ENCODE measurements at places on chromosomes 11 and 22. TPM values are rescaled to one million over a fixed set of nuclear protein-coding genes. Genes with fewer than 3 reads are reported as not detected.

- DNase-seq: no peak
Observed at GRCh38 chr11:120352405-120352804, 16.2 kb downstream of the ARHGEF12 start.

OR52I2 gene
- not detected for total RNA-seq

RTN4R gene
- total RNA-seq: 1.4 TPM

DNA sequence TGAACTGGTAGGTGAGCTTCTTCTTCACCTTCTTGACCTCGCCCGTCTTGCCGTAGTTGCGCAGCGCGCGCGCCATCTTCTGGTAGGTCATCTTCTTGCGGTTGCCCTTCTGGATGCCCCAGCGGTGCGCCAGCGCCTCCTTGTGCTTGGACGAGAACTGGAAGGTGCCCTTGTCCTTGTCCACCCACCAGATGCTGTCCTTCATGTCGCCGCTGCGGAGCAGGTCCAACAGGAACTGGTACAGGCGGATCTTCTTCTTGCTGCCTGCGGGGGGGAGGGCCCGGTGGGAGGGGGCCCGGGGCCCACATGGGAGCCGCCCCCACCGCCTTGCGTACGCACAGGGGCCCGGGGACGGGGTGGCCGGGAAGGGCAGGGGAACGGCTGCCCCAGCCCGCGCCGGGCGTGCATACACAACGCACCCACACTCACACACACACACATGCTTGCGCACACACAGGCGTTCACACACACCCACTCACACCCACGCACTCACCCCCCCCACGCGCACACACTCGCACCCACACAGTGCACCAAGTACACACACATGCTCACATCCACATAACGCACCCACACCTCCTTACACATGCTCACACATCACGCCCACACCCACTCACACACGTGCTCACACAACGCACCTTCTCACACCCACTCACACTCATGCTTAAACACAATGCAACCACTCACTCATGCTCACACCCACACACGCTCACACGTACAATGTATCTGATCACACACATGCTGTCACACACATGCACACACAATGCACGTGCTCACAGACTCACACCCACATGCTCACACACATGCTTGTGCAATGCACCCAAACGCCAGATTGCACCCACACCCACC lies 3.0 kb upstream of the MYBPC3 start:
- DNase-seq: no peak

DNA sequence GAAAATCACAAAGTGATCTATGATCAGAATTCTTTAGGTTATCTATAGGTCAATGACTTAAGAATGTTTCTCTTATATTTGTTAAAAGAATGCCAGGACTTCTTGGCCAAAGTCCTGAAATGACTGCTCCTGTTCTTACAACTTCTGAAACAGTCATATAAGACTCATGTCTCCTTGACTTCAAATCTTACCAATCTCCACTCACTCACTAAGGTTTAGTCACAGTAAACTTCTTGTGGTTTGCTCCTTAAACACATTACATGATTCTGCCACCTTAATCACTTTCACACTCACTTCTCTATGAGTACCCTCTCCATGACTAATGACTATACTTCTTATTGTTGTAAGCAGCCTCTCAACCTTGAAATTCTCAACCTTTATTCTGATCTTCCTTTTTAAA lies 648.7 kb upstream of the CCDC179 start:
- no peak for DNase-seq

- DNase-seq: no peak
Observed at GRCh38 chr11:103157542-103157941, 48.3 kb downstream of the DYNC2H1 start.

ADORA2A gene
- total RNA-seq: 44.6 TPM

DNA sequence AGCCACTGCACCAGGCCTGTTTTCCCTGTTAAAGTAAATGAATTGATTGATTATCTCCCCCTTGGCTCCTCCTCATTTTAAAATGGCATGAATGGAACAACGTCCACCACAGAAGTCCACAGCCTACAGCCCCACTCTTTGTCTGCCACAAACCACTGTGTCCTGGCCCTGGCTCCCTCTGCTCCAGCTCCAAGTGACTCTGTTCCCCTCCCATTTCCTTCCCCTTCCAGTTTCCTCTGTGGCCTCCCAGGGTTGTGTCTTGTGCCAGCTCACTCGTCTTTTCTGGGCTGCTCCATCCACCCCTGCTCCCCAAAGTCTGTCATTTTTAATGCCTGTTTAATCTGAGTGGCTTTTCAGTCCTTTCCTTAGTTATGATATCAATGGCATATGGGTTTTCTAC lies 52.4 kb upstream of the CD5 start:
- no peak for DNase-seq

- DNase-seq: peak; percentile 29
Observed at GRCh38 chr11:57566905-57567514, 462 bp downstream of the UBE2L6 start.

GNB1L gene
- total RNA-seq: 26.0 TPM

GRCh38 chr11:26204101-26204500 lies 127.8 kb upstream of the ANO3 start:
- DNase-seq: no peak

DNA sequence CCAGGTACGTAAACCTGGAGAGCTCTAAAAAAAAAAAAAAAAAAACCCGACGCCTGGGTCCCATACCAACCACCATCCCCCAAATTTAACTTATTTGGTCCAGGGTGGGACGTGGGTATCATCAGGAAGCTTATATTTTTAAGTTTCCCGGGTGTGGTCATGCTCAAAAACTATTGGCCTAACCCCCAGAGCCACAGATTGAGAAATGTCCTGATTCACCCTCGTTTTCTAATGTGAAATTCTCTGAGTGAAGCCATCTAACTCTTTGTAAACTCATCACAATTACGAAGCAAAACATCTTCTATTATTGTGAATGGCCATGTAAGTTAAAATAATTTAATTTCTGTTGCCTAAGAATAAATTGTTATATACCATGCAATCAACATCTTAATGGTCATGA lies 29.6 kb downstream of the PAK1 start:
- no peak for DNase-seq

GRCh38 chr11:103673773-103674172 lies 362.7 kb upstream of the DDI1 start:
- no peak for DNase-seq

GRCh38 chr11:122882857-122883645 lies 492 bp downstream of the JHY start:
- DNase-seq: peak; percentile 25

OR5I1 gene
- not detected for total RNA-seq

- DNase-seq: no peak
Observed at GRCh38 chr22:39947220-39948216, 12.7 kb upstream of the TMA7B start.

- DNase-seq: no peak
Observed at GRCh38 chr11:121210445-121211080, 82.0 kb upstream of the SC5D start.

DNA sequence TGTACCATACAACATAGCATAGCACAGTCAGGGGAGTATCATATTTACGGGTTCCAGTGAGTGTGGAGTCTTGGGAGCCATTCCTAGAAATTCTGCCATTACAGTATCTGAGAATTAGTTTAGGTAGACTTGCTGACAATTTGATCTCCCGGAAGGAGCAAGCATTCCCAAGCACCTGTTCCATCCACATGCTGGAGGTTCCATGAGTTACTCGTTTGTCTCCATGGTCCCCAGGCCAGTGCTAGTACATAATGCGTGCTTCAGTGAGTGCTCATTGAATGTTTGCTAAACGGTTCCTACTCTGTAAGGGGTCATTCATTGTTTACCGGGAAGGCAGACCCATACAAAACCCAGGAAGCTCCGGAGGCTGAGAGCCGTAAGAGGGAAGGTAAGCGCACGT lies 27.4 kb upstream of the MYOD1 start:
- DNase-seq: no peak

GRCh38 chr22:36761553-36762240 lies 14.2 kb downstream of the IFT27 start:
- DNase-seq: peak; percentile 2

DRD2 gene
- not detected for total RNA-seq

TNKS1BP1 gene
- 34.3 TPM for total RNA-seq

CCDC34 gene
- total RNA-seq: 6.3 TPM

- no peak for DNase-seq
Observed at GRCh38 chr22:31122532-31123291, at the start of gene INPP5J. Gene INPP5J, plus strand, starts transcription at chr22:31122966. Its CDS starts 49 bp downstream, at chr22:31123015.

SPON1 gene
- total RNA-seq: 0.87 TPM

DNA sequence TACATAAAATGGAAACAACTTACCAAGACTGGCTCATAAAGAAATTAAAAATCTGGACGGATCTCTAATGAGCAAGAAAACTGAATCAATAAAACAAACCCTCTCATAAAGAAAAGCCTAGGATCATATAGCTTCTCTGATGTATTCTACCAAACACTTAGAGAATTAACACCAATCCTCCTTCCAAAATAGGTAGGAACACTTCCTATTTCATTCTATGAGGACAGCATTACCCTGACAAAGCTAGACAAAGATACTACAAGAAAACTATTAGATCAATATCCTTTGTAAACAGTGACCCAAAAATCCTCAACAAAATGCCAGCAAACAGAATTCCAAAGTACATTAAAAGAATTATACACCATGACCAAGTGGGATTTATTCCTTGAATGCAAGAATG lies 52.9 kb upstream of the CLTCL1 start:
- no peak for DNase-seq

DNA sequence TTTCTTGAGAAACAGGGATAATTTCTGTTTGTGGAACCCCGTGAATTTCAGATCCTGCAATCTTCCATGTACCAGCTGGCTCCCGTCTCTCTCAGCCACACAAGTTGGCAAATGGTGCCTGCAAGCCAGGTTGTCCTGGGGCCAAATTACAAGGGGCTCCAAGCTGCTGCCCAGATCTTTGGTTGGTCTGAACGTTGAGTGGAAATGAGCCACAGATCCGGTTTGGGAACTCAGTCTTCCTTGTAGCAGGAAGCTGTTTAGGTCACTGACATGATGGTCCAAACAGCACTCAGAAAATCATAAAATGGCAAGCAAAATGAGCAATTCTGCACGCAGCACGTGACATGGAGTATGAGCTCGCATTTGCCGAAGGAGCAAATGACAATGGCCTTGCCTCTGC lies 1496.4 kb downstream of the TBC1D22A start:
- no peak for DNase-seq

TRIM29 gene
- total RNA-seq: not detected

GRCh38 chr11:110921742-110922521 lies 209.7 kb upstream of the ARHGAP20 start:
- DNase-seq: no peak

DNA sequence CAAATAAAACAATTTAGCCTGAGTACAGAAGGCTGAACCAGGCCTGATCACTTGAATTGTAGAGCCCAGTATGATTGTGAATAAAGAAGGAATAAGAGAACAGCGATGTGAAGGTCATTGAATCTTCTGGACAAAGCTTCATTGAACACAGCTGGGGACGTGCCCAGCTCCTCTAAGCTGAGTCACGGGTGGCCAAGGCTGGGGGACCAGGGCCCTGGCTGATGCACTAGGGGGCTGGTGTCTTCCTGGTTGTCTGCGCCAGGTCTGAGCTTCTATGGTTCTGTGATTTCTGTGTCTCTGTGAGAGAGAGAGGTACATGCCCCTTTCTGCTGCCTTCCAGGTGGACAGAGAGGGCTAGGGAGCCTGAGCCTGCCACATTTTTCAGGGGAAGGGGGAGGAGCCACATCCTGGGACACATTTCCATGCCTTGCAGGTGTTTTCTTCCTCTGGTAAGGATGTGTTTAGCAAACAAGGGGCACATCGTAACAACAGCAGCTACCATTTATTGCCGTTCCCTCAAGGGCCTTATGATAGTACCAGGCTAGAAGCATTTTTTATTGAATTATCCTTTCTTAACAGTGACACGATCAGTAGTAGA lies 135.7 kb downstream of the C11orf91 start:
- no peak for DNase-seq

DNA sequence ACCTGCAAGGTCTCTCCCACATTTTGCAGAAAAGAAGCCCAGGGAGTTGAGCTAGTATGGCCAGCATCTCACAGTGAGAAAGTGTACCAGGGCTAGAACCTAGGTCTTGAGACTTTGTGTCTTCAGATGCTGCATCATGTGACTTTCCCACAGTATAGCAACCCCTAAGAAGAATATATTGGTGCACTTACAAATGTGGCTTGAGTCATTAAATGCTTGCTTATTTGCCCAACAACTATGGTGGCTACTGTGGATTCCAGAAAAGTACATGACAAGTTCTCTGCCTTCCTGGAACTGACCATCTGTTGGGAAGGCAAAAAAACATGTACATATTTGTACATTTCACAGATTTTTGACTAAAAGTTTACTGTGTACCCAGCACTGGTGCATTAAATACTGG lies 55.0 kb downstream of the POLD3 start:
- DNase-seq: no peak

GRCh38 chr11:33777906-33778305 lies 3.6 kb upstream of the FBXO3 start:
- no peak for DNase-seq

DNA sequence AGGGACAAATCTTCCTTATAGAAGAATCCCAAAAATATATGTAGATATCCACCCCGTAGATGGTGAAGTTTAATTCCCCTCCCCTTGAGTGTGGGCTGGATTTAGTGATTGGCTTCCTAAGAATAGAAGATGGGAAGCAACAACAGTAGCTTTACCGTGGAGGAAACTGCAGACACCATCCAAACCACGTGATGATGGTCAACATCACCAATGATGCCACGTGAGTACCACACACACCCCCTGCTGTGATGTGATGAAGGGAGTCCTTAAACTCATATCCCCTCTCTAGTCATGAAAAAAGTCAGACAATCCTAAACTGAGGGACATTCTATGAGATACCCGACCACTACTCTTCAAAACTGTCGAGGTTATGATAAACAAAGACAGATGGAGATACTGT lies 76.4 kb upstream of the SLC22A12 start:
- no peak for DNase-seq

DNA sequence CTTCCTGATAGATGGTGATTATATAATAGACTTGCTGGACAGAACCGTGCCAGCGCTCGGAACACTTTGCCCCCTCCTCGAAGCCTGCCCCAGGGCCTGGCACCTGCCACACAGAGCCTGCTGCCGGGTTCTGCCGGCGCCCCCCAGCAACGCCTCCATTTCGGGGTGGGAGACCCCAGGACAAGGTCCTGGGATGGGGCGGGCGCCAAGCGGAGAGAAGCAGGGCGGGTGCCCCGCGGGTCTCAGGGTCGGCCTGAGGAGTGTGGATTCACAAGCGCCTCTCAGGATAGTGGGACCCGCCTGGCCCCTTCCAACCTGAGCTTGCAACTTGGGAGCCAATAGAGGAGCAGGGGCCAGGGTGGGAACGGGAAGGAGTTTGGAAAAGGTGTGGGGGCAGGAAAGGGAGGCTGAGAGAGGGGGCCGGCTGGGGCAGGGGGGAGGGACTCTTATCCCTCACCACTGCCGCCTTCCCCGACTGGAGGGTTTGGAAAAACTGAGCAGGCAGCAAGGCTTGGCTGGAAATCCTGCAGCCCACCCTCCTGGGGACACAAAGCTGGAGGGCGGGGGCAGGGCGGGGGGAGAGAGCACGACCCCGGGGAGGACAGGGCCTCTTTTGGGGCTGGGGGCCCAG lies 3.3 kb upstream of the BCL9L start:
- DNase-seq: no peak

CREBZF gene
- 31.9 TPM for total RNA-seq

TMEM191B gene
- total RNA-seq: 1.0 TPM

GRCh38 chr11:85748455-85748891 lies 62.5 kb downstream of the SYTL2 start:
- DNase-seq: no peak

- DNase-seq: no peak
Observed at GRCh38 chr11:83060965-83061364, 10.7 kb downstream of the RAB30 start.

Data from activated T-cell treated with anti-CD3 and anti-CD28 coated beads, Interleukin-2, amount 50 U/mL, for 4 hours (primary cell).